ENCODE measurements at places on chromosomes 3 and 15. TPM values are rescaled to one million over a fixed set of nuclear protein-coding genes. Genes with fewer than 3 reads are reported as not detected.

FETUB gene
- not detected for total RNA-seq

FSIP1 gene
- total RNA-seq, result 1.4 TPM

CTXN2 gene
- total RNA-seq, result not detected

LRRC49 gene
- total RNA-seq, result 28.1 TPM

GP9 gene
- not detected for total RNA-seq

GOLGA8J gene
- not detected for total RNA-seq

KIF23 gene
- total RNA-seq, result 3.0 TPM

SKOR1 gene
- total RNA-seq, result 0.60 TPM

AHSG gene
- total RNA-seq, result not detected

SLCO2A1 gene
- 89.1 TPM for total RNA-seq

EPHA6 gene
- 13.2 TPM for total RNA-seq

IL17RC gene
- 34.0 TPM for total RNA-seq

PLA1A gene
- total RNA-seq, result 1.6 TPM

ETFA gene
- total RNA-seq, result 123 TPM

CA12 gene
- total RNA-seq, result 114 TPM

MANF gene
- 90.4 TPM for total RNA-seq

ZNF774 gene
- 8.9 TPM for total RNA-seq

RPL4 gene
- 2,079 TPM for total RNA-seq

ADAMTS7 gene
- total RNA-seq, result 4.2 TPM

CFAP100 gene
- not detected for total RNA-seq

XCR1 gene
- 0.70 TPM for total RNA-seq

CAMP gene
- total RNA-seq, result 2.0 TPM

PIK3CA gene
- 22.5 TPM for total RNA-seq

All from ureter (tissue), 1 donor.